ENCODE measurements at places on chromosomes 4 and X. TPM values are rescaled to one million over a fixed set of nuclear protein-coding genes. Genes with fewer than 3 reads are reported as not detected.

CXCL10 gene
- total RNA-seq: not detected

ARMCX2 gene
- total RNA-seq: not detected

VGLL1 gene
- total RNA-seq: not detected

UGT2A3 gene
- total RNA-seq: not detected

C1QTNF7 gene
- total RNA-seq: not detected

CFAP299 gene
- not detected for total RNA-seq

ARHGEF38 gene
- not detected for total RNA-seq

TMEM271 gene
- not detected for total RNA-seq

PAGE2 gene
- not detected for total RNA-seq
